ENCODE measurements at places on chromosomes 16 and 17.

- no peak for DNase-seq
These were observed 11.8 kb upstream of the SLFN13 start for GRCh38 chr17:35460354-35460851.

DNA sequence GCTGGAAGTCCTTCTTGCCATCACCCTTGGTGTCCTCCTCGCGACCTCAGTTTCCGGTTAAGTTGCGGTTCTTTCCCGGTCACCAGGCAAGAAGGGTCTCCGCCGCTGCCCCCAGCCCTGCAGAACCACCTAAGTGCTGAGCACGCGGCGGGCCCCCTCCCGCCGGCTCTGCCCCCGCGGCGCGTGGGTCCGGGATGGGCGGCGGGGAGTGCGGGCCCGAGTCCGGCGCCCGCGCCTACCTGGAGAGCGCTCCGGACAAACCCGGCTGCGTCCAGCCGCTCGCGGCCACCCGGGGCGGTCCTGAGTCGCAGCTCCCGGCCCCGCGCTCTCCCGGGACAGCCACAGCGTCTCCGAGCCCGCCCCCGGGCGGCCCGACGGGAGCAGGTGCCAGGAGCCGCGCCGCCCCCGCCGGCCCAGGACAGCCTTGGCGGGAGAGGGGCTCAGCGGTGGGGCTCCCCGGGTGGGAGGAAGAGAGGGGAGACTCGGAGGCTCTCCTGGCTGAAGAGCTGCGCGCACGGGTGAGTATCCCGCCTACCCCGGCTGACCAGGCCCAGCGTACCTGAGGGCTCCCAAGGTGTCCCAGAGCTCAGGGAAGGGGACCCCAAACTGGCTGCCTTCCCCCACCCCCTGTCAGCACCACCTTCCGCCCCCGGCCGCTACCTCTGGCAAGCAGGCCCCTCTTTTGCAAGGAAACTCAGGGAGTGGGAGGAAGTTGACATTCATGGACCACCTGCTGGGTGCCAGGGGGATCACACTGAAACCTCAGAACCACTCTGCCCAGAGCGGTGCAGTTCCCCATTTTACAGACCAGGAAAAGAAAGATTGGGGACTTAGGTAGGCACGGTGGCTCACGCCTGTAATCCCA is 22.2 kb upstream of the C17orf113 start:
- DNase-seq = peak; percentile 23

GRCh38 chr17:76274112-76274956 is 9.2 kb downstream of the UBALD2 start:
- no peak for DNase-seq

DNA sequence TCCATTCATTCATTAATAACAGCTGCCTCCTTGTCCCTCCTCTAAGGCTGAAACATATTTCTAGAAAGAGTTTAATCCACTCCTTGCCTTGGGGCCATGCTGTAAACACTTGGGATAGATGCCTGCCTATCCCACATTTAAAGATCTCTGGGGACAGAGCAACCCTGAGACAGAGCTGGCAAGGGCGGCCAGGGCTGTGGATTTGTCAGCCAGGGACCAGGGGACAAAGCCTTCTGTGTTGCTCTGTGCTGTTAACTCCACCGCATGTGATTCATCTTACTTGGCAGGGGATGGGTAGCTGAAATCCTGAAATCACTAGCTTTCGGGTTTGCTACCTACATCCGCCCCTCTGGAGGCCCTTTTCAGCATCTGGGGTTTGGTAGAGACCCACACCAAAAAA is 392.9 kb downstream of the SLC39A11 start:
- DNase-seq = no peak

DNA sequence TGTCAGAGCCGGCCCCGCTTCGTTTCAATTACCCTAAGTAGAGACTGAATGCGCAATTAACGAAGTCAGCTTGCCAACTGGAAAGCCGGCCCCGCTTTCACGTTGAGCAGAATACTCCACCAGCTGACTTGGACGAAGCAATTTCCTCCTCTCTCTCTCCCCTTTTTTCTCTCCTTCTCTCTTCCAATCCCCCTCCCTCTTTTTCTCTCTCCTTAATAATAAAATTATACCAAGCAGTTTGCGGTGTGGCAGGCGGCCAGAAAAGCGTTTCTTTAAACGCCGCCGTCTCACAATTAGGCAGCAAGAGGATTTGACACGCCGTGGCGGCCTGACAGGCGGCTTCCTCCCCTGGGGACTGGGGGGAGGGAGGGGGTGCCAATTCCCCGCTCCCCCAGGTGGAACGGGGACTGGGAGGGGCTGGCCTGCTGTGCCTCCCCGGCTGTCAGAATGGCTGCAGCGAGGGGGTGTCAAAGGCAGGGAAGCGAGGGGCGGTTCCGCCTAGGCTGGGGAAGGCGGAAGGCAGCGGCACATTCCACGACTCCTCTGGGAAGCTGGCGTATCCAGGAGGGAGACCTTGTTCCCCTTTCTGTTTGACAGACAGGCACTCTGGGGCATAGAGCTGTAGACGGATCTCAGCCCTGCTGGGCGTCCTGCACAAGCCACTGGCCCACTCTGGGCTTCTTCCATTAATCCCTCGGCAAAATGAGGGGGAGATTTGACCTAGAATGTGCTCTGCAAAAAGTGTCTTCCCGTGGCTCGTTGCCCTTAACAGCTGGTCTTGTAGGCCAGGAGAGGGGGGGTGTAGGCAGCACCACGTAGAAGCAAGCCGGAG is 52.7 kb downstream of the SREBF1 start:
- no peak for DNase-seq

Measured in bone marrow (tissue), 2 donors.